ENCODE measurements at places on chromosomes 12 and 14.

GRCh38 chr12:111822886-111823285 is 19.1 kb upstream of the MAPKAPK5 start:
- DNase-seq: no peak

DNA sequence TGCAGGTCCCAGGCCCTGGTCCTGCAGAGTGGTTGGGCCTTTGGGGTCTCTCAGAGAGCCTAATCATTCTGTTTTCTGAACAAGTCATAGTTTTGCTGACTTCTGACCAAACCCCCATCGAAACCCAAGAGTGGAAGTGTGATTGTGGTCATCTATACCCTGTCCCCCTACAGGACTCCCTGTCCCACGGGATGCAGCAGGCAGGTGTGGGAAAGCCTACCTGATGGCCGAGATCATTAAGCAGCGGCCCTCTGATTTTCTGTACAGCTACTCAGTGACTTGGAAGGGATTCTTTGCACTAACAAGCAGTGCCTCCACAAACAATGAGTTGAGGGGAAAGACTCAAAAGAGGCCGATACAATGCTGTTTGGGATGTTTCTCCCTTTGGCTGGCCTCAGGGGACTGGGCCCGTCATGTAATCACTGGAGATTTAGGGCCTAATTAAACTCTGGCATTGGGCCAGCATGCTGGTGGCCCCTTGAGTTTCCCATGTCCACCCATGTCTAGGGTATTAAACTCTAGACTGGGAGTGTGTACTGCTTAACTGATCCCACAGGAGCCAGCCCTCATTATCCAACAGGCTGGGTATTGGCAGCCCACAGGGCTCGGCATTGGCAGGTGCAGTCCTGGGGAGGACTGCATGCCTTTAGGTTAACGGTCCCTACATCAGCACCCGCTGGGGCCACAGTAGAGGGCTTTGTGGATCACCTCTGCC is 192.8 kb downstream of the ZFP36L1 start:
- no peak for DNase-seq

DNA sequence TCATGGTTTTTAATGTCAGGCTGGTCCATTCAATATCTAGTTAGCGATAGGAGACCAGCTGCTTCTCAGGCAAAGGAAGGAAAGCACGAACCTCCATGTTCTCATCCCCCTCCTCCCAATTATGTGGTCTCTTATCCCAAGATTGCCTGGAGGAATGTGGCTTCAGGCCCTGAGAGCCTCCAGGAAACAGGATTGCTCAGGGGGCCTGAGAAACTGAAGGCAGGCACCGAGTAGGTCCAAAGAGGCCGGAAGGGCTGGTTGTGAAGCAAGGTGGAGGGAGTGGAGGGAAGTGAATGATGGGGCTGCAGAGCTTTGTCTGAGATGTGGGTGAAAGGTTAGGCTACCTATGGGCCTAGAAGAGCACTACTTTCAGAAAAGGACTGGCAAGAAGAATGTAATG is 188.2 kb upstream of the DDHD1 start:
- DNase-seq: no peak

- DNase-seq: no peak
Measured at GRCh38 chr12:102691773-102692555, 211.6 kb upstream of the IGF1 start.

- DNase-seq: no peak
Measured at GRCh38 chr12:75137896-75138295, 71.7 kb downstream of the KCNC2 start.

DNA sequence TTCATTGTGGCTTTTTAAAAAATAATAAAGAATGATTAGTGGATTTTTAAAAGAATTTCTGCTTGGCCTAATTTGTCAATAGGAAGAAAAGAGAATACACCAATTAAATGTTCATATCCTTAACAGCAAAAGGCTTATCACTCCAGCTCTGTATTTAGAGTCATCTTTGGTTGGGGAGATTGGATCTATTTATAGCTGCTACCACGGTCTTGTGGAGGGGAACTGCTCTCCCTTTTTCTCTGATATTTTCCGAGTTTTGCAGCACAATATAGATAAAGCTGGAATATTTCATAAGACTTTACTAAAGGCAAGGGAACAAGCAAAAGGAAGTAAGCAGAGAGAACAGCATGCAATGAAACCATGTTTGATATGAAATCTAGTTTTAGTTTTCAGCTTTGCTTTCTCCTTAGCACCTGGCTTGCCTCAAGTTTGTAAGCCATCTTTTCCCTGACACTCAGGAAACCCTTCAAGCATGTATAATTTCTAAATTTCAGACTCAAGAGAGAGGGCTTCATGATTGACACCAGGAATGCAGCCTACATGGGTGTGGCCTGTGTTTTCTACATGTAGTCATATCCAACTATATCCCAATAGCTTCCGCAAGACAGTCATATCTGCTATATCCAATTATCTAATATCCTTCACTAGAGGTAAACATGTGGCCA is 35.2 kb downstream of the BRMS1L start:
- DNase-seq: no peak

DNA sequence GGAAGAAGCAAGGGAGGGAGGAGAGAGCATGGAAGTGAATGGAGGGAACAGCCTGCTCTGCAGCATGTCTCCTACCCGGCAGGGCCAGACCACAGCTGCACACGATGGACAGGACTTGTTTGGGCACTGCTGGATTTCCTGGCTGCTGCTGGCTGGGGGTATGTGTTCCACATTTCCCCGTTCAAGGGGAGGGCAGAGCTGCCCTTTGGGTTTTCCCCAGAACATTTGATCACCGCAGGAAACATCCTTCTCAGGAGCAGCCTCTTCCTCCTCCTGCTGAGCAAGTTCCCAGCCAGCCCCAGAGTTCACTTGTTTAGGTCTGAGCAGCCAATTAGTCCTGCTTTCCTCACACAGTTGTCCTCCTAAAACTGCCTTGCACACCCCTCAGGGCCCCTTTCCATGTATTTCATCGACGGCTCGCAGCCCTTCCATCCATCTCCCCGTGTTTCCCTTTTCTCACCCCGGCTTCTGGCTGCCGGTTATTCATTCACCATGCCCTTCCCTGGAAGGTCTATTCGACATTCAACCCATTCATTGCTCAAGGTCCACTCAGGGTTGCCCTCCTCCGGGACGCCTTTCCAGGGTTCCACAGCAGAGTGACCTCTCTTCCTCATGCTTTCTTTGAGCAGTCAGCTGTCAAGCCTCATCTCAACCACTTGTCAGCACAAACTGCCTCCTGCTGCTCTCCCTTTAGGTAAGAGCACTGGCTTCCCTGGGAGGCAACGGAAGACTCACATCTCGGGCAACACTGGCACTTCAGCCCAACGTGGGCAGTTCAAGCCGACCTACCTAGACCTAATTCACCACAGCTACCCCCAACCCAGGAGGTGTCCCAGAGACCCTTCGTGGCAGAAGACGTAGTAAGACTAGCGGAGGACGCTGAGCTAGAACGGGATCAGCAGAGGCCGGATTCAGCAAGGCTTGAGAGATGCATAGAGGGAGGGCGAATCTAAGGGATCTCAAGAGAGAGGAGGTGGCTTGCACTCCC is 20.1 kb upstream of the ANO2 start:
- DNase-seq: no peak

- DNase-seq: peak; percentile 56
Measured at GRCh38 chr14:70655110-70655826, 13.6 kb downstream of the TTC9 start.

GRCh38 chr12:90593596-90594295 is 361.2 kb downstream of the CCER1 start:
- DNase-seq: no peak

GRCh38 chr12:76028571-76029277 is 2.9 kb downstream of the PHLDA1 start:
- no peak for DNase-seq
